ENCODE measurements at places on chromosomes 1 and 21.

- no peak for DNase-seq
Observed at GRCh38 chr1:164576291-164577271, 17.6 kb downstream of the PBX1 start.

- no peak for DNase-seq
Observed at GRCh38 chr1:240046000-240046399, 45.7 kb upstream of the FMN2 start.

- DNase-seq: no peak
Observed at GRCh38 chr1:214022810-214023425, 35.1 kb downstream of the PROX1 start.

- DNase-seq: no peak
Observed at GRCh38 chr1:233993651-233994050, 89.2 kb downstream of the SLC35F3 start.

DNA sequence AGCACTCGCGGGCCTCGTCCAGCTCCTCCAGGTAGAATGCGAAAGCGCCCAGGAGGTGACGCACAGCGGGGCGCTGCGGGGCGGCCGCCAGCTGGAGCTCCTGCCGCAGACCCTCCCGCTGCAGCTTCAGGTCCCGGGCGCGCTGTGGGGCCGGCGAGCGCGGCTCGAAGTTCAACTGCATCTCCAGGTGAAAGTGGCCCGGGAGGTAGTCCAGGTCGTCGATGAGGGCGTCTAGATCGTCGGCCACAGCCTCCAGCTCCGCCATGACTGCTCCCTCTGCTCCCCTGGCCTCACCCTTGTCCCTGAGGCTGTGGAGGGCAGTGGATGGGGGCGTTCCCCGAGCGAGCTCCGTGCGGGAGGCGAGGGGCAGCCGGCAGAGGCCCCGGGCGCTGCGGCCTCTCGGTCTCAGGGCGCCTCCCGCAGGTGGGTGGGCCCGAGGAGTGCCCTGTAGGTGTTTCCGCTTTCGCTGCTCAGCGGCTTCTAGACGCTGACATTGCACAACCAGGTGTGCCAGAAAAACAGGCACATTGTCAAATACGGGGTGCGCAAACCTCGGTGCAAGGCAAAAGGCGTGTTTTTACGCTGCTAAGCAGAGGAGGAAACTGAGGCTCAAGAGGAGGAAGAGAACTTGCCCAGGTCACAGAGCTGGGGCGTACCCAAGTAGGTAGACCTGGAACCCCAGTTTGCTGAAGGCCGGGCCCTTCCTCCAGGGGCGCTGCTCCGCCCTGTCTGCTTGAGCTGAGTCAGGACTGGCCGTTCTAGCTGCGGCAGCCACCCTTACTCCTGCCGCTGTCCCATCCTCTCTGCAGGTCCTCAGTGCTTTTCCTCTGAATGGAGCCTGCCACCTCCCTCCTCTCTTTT, at the start of gene TTC22:
Gene TTC22 (minus strand): TSS at position 425 of the 861 bp plus-strand sequence. CDS start 160 bp downstream, at position 265.
- peak; percentile 89 for DNase-seq

DNA sequence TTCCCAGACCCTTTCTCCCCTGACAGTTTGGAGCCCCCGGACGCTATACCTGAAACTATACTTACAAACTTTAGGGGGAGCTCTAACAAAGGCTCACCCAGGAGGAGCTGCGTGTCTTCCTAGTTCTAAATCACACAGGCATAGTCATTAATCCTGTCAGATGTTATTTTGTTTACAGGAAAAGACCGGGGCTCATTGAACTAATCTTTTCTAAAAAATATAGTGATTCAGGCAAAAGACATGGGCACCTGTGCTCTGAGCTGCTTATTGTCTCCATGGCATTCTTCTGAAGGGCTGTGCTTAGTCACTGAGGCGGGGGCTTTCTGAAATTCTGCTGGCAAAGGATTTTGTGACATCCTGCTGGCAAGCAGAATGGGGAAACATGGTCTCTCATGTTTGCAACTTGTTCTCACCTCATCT, 1577.0 kb downstream of the NCAM2 start:
- no peak for DNase-seq

- DNase-seq: no peak
Observed at GRCh38 chr21:35652196-35652595, 408.1 kb downstream of the SETD4 start.

DNA sequence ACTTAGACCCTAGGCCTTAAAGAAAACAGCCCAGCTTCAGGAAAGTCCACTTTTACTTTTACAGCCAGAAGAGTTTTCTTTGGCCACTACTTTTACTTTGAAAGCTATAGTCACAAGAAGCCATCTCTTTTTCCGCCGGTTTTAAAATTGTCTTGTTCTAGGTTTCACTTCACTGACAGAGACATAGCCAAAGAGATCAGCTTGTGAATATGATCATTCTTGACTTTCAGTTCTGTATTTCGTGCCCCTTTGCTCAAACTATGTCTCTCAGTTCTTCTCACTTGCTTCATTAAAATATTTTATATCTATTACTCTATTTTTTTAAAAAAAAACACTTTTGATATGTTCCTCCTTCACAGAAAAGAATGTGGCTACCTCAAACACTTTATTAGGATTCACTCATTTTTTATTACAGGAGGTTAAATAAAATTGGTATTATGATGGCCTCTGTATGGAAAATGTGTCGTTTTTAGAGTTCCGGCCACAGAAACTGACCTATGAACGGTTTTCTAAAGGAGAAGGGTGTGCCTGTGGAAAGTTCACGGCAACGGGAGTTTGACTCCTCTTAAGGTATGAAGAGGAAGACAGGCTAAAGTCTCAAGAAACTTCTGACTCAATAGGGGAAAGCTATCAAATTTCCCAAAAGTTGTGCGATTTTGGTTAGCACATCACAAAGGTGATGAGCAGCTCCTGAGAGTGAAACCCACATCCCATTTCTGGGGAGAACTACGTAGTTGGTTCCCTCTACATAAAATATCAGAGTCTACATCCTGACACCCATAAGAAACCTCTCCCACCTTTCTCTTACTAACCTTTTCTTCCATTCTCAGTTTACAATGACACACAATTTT, 1.2 kb downstream of the MCOLN2 start:
- peak; percentile 80 for DNase-seq

GRCh38 chr1:212457740-212458338, 25.1 kb downstream of the NENF start:
- peak; percentile 66 for DNase-seq

GRCh38 chr1:30028939-30029338, 694.4 kb downstream of the MATN1 start:
- no peak for DNase-seq

- no peak for DNase-seq
Observed at GRCh38 chr21:43195121-43196021, 26.6 kb downstream of the CRYAA start.

- DNase-seq: no peak
Observed at GRCh38 chr21:45326169-45326851, 38.6 kb upstream of the POFUT2 start.
